Activated naive CD4-positive, alpha-beta T cell treated with anti-CD3 and anti-CD28 coated beads, Interleukin-2, amount 10 ng/mL, durations not matched to agents 5 hours and 36 hours (primary cell): ENCODE measurements at places on chromosomes 7 and 10. TPM values are rescaled to one million over a fixed set of nuclear protein-coding genes. Genes with fewer than 3 reads are reported as not detected.

The SNCG gene
- 0.68 TPM for total RNA-seq

The CH25H gene
- total RNA-seq = not detected

The EXOSC1 gene
- 45.6 TPM for total RNA-seq

The SRGN gene
- 150 TPM for total RNA-seq

The ZCCHC24 gene
- total RNA-seq = 0.94 TPM

The KLF14 gene
- not detected for total RNA-seq

The DDC gene
- total RNA-seq = not detected

The SAP25 gene
- 41.5 TPM for total RNA-seq

The NOS3 gene
- 38.1 TPM for total RNA-seq

The FLNC gene
- not detected for total RNA-seq

The RNF32 gene
- 0.73 TPM for total RNA-seq

The PPP1R3C gene
- total RNA-seq = not detected

The GRM3 gene
- total RNA-seq = not detected

The GJD4 gene
- not detected for total RNA-seq

The CLEC2L gene
- not detected for total RNA-seq

The CPN1 gene
- total RNA-seq = not detected

The LRRC4 gene
- total RNA-seq = not detected

The NT5C3A gene
- 46.1 TPM for total RNA-seq

The CYP2C19 gene
- total RNA-seq = not detected

The ODAD2 gene
- 0.05 TPM for total RNA-seq

The VWA2 gene
- total RNA-seq = not detected

The CPXM2 gene
- total RNA-seq = not detected

The MOGAT3 gene
- total RNA-seq = not detected

The TAS2R4 gene
- 0.70 TPM for total RNA-seq

The PRKAR2B gene
- 0.68 TPM for total RNA-seq

The SFRP5 gene
- not detected for total RNA-seq

The RBM33 gene
- 93.5 TPM for total RNA-seq

The REPIN1 gene
- total RNA-seq = 56.7 TPM

The NPC1L1 gene
- total RNA-seq = not detected

The PPP1R17 gene
- total RNA-seq = not detected

The ST8SIA6 gene
- total RNA-seq = 2.1 TPM

The CCL24 gene
- not detected for total RNA-seq
